ENCODE measurements at places on chromosomes 2 and 18. TPM values are rescaled to one million over a fixed set of nuclear protein-coding genes. Genes with fewer than 3 reads are reported as not detected.

Gene CCDC148
- not detected for total RNA-seq

Gene GAREM1
- 0.53 TPM for total RNA-seq

Gene SGPP2
- total RNA-seq, result not detected

Gene TLX2
- total RNA-seq, result not detected

Gene PLEKHH2
- 0.13 TPM for total RNA-seq

Gene DCDC2C
- 0.60 TPM for total RNA-seq

Gene RGPD8
- 1.5 TPM for total RNA-seq
